ENCODE measurements at places on chromosomes 1 and 21.

DNA sequence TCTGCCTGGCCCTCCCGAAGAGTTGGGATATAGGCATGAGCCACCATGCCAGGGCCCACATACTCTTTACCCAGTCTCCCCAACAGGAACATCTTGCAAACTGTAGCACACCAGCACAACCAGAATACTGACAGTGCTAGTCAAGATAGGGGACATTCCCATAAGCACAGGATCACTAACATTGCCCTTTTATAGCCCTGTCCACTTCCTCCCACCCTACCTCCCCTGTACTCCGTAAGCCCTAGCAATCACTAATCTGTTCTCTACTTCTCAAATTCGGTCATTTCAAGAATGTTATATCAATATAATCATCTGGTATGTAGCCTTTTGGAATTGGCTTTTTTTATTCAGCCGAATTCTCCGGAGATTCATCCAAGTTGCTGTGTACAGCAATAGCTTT is 5.9 kb downstream of the SDHB start:
- H3K4me1 ChIP-seq: peaks cover 3% of the 10 kb centered on the region
- no peaks in the 10 kb centered on the region for H3K27me3 ChIP-seq
- H3K4me3 ChIP-seq: no peak overlapping the region
- no peak for DNase-seq
- H3K36me3 ChIP-seq: peaks cover 16% of the 10 kb centered on the region

- no peaks in the 10 kb centered on the region for H3K4me1 ChIP-seq
- no peaks in the 10 kb centered on the region for H3K36me3 ChIP-seq
- no peak overlapping the region for H3K27ac ChIP-seq
- no peak overlapping the region for H3K4me3 ChIP-seq
These were observed 269.8 kb downstream of the S1PR1 start for GRCh38 chr1:101506541-101507164.

- no peaks in the 10 kb centered on the region for H3K36me3 ChIP-seq
- H3K27me3 ChIP-seq: no peaks in the 10 kb centered on the region
- no peak for DNase-seq
- H3K4me3 ChIP-seq: no peak overlapping the region
These were observed 1527.3 kb upstream of the TPTE start for GRCh38 chr21:8993943-8994639.

DNA sequence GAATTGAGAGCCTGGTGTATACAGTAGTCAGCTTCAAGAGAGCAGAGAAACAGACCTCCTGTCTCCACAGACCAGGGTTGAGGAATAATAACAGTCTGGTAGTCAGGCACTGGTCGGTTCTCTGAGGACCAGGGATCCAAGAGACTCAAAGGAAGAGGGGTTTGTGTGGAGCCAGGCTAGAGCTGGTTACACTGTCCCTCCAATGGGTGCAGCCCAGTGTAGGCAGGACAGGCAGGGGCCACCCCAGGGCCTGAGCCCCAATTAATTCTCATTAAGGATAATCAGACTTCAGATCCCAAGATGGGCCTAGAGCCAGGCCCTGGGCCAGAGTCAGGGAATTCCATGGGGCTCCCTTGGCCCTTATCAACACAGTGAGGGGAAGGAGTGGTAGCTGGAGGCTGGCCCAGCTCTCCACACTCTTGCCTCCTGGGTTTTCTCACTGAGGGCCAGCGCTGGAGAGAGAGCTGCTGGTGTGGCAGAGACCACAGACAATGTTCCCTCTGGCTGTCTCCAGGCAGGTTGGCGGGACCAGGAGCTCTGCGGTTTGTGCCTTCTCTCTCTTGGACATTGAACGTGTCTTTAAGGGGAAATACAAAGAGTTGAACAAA is 9.1 kb downstream of the SEMA4A start:
- DNase-seq: no peak
- H3K36me3 ChIP-seq: no peaks in the 10 kb centered on the region
- H3K27me3 ChIP-seq: peaks cover 2% of the 10 kb centered on the region
- H3K4me1 ChIP-seq: peaks cover 8% of the 10 kb centered on the region

- H3K36me3 ChIP-seq: no peaks in the 10 kb centered on the region
- no peak overlapping the region for H3K27ac ChIP-seq
- DNase-seq: peak; percentile 18
- no peak overlapping the region for H3K4me3 ChIP-seq
- H3K4me1 ChIP-seq: peaks cover 5% of the 10 kb centered on the region
These were observed 34.6 kb upstream of the CD55 start for GRCh38 chr1:207286786-207287468.

All from IMR-90 (cell line).